ENCODE measurements at places on chromosomes 5 and 9.

DNA sequence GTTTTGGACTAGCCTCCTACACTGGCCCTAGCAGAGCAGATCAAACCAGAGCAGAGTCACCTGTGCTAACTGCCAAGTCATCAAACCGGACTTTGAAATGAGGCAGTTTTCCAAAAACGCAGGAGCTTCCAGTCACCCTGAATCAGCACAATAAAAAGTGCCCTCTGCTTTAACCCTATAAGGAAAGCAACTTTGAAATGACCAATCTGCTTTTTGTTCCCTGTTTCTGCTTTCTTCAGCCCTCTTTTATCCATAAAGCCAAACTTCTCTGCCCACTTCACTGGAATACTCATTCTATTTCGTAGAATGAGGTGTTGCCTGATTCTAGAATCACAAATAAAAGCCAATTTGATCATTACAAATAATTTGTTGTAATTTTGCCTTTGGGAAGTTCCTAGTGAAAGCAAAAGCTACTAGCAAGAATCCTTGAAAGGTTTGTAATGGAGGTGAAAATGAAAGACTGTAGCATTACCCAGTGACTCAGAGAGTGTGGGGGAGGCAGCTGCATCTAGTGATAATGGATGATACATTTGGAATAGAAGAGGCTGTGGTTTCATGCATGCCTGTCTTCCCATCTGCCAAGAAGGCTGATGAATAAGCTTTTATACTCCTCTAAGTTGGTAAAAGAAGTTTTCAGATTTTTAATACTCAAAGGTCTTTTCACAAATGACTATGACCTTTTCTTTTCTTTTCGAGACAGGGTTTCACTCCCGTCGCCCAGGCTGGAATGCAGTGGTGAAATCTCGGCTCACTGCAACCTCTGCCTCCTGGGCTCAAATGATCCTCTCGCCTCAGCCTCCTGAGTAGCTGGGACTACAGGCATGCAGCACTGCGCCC is 14.9 kb downstream of the SPAAR start:
- DNase-seq: peak; percentile 54

- no peak for DNase-seq
Measured at GRCh38 chr9:68609901-68610415, 69.3 kb upstream of the TMEM252 start.

DNA sequence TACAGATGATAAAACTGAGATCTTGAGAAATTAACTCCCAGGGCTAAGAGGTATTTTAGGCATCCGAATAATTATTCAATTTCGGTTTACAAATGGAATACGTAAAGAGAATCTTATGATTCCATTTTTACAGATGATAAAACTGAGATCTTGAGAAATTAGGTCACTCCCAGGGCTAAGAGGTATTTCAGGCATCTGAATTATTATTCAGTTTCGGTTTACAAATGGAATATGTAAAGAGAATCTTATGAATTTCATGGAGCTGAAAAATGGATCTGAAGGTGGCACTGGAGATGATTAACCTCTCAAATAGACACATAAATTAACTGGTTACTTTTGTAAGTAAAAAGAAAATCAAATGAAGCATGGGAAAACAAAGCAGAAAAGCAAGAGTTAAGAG is 44.2 kb downstream of the FGF1 start:
- no peak for DNase-seq

DNA sequence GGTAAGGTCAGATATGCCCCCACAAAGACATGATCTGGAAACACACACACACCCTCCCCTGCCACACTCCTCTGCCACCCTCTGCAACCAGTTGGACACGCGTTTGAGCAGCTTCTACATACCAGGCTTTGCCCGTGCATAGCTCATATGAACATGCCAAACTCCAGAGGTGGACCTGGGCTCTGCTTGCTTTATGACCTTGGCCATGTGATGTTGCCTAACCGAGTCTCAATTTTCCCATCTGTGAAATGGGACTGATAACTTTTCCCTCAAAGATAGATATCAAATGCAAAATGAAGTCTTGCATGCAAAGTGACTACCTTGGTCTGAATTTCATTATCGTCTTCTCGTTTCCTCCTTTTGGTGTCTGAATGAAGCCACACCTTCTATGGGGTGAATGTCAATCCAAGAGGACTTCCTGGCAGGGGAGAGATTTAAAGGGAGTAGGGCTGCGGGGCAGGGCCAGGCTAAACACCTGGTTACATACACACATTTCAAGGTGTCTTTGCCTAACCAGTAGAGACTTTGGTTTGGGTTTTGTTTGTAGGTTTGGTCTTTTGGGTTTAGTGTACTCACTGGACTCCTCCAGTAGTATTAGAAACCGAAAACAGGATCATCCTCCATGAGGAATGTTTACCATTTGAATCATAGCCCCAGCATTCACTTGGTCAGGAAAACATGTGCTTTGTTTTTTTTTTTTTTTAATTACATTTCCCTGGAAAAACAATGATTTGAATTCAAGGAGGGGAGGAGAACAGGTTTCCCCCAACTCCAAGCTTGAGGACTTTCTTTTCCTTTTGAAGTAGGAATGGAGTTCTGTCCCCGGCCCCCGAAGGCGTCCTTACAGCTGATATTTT is 63.2 kb downstream of the COL27A1 start:
- DNase-seq: no peak

DNA sequence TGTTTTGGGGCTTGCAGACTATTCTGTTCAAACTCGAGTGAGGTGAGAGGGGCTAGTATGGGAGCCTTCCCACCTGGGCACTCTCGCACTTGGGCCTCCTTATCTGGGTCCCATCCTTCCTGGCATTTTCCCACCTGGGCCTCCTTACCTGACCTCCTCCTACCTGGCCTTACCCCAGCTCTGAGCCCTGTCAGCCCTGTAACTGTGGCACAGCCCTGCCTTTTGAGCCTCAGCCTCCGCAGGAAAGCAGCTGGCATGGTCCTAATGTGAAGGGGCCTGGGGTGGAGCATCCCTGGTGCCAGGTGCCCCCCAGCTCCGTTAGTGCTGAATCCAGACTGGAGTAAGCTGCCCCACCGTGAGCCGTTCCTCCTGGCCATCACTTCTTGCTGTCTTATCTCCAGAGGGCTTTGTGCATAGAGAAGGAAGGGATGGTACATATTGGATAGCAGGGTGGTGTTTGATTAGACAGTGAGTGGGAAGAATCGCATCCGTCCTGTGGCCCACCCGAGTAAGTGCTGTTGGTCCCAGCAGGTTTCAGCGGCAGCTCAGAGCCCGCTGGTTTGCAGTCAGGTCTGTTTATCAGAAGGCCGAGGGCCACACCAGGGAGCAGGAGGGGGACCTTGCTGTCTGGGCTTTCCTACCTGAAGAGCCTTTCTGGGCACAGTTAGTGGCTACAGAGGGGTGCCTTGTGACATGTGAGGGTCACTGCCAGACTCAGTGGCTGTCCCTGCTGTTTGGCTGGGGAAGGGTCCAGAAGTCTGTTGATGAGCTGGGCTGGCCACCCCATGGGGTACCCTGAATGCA is 76.5 kb downstream of the WNK2 start:
- no peak for DNase-seq

- DNase-seq: no peak
Measured at GRCh38 chr5:118611332-118611945, 376.9 kb downstream of the DTWD2 start.

DNA sequence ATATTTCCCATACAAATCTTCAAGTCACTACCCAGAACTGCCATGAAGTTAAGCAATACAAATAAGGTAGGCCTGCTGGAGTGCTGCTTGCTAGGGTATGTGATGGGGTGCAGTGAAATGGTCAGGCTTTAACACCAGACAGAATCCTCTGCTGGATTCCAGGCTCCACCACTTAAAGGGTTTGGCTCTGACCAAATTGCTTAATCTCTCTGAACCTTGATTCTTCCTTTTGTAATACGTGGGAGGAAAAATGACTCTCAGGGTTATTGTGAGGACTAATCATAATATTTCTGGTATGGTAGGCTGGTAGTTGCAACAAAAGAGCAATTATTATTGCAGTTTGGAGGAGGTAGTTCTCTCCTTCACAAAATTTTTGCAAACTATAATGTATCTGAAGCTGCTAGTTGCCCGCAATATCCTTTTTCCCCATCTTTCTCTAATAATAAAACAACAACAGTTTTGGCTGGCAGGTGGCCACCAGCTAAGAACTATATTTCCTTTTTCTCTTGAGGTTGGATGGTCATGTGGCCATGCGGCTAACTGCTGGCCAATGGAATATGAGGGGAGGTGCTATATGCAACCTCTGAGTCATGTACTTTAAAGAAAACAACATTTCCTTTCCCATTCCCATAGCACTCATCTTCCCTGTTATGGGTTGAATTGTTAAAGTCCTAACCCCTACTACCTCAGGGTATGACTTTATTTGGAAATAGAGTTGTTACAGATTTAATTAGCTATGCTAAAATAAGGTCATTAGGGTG is 44.1 kb downstream of the CCL28 start:
- DNase-seq: no peak

DNA sequence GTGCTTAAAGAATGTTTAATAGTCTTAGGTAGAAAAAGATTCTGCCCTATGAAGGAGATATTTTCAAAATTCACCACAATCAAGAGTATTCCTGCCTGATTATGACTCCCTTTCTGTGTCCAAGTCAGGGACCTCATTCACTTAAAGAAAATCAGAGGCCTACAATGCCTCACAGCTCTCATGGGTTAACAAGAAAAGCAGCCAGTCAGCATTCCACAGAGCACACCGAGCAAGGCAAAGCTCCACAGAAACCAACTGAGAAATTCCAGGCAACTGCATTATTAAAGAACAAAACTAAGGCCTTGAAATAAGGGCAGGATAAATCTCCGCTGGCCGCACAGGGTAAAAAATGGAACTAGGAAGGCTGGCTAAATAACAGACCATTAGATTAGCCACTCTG is 161.1 kb downstream of the TARS1 start:
- no peak for DNase-seq

- no peak for DNase-seq
Measured at GRCh38 chr5:66560371-66560770, 35.8 kb upstream of the MAST4 start.

GRCh38 chr5:35470866-35471265 is 146.8 kb upstream of the SPEF2 start:
- peak; percentile 17 for DNase-seq

- peak; percentile 60 for DNase-seq
Measured at GRCh38 chr9:133127340-133127981, 6.4 kb upstream of the RALGDS start.

- peak; percentile 61 for DNase-seq
Measured at GRCh38 chr9:120713257-120714087, 798 bp downstream of the MEGF9 start.

DNA sequence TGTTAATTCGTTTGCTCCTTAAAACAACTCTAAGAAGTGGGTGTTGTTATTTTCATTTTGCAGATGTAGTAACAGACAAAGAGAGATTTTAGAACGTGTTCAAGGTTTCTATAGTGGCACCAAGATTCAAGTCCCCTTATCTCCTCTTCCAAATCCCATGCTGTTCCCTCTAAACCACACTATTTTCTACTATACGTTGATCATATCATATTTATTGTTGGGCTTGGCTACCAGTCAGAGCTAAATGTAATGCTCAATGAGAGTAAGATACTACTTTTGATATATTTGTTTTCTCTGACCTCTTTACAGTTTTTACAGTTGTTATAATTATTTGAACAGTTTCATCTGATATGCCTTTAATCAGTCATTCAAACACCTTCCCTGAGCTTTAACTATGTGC is 212.9 kb downstream of the EFNA5 start:
- no peak for DNase-seq

- no peak for DNase-seq
Measured at GRCh38 chr5:91403438-91403837, 20.3 kb upstream of the ARRDC3 start.

GRCh38 chr5:177456976-177457851 is 10.6 kb downstream of the PRR7 start:
- DNase-seq: peak; percentile 77

- no peak for DNase-seq
Measured at GRCh38 chr9:7534211-7534935, 265.2 kb downstream of the DMAC1 start.

- no peak for DNase-seq
Measured at GRCh38 chr5:83227611-83228010, 150.3 kb downstream of the XRCC4 start.

Data from ovary (tissue), 10 donors.